Activated T-helper 1 cell treated with Interleukin-2 at 50 U/mL for 16 hours (primary cell): ENCODE measurements at places on chromosomes 7 and 10.

DNA sequence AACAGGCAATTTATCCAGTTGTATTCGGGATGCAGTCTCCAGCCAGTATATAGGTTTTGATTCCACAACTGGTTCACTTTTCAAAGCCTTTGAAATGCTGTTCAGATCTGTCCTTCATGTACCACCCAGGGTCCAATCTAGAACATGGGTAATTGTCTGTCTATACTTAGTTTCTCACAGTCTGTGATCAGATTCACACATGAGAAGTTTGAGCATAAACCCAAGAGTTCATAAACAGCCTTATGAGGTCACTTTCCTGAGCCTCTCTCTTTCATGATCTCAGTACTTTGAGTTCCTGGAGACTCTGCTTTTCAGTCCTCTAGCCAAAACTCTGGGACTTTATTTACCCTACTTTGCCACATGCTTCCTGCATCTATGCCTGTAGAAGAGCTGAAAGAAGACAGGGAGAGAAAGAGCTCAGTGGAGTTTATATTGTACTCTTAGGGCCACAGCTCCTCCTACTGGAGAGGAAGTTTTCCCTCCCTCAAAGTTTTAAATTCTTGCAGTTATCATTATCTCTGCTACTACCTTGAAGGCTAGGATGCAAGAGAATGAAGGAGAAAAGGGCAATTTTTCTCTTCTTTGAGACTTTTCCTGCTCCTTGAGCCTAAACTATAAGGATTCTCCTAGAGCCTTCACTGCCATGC, 172.0 kb downstream of the ZEB1 start:
- no peak for DNase-seq

GRCh38 chr7:151920488-151920887, 35.8 kb upstream of the GALNTL5 start:
- no peak for DNase-seq

GRCh38 chr7:14305233-14305866, 315.9 kb upstream of the ETV1 start:
- DNase-seq, result no peak

DNA sequence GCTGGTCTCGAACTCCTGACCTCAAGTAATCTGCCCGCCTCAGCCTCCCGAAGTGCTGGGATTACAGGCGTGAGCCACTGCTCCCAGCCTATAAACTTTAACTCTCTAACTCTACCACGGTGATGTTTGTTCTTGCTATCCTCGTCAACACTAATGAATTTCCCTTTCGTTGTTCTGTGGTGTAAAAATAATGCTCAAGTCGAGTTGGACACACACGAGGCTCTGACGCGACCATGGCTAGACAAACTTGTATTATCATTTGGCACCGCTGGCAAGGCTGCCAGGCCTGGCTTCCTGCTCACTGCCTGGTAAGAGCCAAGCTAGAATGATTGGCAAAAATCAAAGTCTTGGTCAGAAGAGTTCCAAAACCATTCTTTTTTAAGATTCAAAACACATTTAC, 167.0 kb upstream of the KLF6 start:
- DNase-seq, result no peak

DNA sequence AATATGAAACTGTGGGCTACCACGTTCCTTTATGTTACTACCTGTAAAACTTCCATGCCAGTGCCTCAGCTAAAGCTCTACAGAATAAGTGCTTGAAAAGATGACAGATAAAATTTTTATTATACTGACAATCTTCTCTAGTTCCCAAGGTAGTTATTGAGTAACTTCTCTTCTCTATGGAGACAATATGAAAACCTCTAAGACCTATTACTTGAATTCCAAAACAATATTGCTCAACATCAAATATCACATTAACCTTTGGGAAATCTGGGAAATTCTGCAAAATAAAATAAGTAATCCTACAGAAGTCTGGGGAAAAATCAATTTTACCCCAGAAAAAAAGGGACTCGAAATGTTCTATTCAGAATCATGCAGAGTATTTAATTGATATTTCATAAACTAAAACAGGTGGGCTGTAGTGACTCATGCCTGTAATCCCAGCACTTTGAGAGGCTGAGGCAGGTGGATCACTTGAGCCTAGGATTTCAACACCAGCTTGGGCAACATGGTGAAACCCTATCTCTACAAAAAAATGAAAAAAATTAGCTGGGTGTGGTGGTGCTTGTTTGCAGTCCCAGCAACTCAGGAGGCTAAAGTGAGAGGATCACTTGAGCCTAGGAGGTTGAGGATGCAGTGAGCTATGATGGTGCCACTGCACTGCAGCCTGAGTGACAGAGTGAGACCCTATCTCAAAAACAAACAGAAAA, 23.8 kb upstream of the ANK3 start:
- DNase-seq, result no peak

- DNase-seq, result no peak
Measured at GRCh38 chr7:108623220-108623619, 53.5 kb downstream of the DNAJB9 start.

- peak; percentile 41 for DNase-seq
Measured at GRCh38 chr10:80465839-80466590, 11.9 kb downstream of the TSPAN14 start.

DNA sequence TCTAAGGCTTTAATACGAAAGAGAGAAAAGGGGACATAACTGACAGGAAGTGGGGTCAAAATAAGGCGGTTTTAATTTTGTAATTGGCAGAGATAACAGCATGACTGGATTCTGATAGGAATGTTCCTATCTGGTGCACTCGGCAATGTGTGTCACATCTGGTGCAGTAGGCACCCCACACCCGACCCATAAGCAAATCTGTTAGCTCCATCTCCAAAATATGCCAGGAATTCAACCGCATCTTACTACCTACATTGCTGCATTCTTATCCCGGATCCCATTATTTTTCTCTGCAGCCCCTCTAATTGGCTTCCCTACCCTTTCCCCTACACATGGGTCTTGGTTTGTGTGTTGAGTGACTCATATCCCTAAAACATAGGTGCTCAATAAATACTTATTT, 19.1 kb upstream of the GALNT11 start:
- no peak for DNase-seq

- DNase-seq, result no peak
Measured at GRCh38 chr10:49647985-49648795, 31.3 kb upstream of the C10orf53 start.

- DNase-seq, result no peak
Measured at GRCh38 chr10:48577158-48577557, 27.7 kb downstream of the ARHGAP22 start.

GRCh38 chr10:133144771-133145170, 15.2 kb upstream of the KNDC1 start:
- no peak for DNase-seq

GRCh38 chr7:37341033-37341630, 107.5 kb downstream of the ELMO1 start:
- no peak for DNase-seq

DNA sequence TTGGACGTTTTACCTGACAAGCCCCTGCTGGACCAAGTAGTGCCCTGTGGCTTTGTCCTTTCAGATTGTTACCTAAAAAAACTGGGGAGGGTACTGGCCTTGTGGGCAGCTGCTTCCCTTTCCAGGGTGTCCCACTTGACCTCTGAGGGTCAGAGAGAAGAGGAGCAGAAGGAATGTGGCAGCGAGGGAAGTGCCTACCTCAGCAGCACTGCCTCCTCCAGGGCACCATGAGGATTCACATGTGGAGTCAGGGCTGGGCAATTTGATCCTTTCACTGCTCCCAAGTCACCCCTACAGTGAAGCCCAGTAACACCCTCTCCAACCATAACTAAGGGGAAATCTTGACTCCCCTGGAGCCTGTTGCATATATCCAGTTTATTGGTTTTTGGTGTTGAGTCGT, 64.6 kb downstream of the ITGB1 start:
- no peak for DNase-seq

GRCh38 chr7:122304319-122304975, at the start of gene FEZF1:
Gene FEZF1 (minus strand): TSS chr7:122304750. CDS start chr7:122304437, 313 bp downstream.
- DNase-seq, result no peak

DNA sequence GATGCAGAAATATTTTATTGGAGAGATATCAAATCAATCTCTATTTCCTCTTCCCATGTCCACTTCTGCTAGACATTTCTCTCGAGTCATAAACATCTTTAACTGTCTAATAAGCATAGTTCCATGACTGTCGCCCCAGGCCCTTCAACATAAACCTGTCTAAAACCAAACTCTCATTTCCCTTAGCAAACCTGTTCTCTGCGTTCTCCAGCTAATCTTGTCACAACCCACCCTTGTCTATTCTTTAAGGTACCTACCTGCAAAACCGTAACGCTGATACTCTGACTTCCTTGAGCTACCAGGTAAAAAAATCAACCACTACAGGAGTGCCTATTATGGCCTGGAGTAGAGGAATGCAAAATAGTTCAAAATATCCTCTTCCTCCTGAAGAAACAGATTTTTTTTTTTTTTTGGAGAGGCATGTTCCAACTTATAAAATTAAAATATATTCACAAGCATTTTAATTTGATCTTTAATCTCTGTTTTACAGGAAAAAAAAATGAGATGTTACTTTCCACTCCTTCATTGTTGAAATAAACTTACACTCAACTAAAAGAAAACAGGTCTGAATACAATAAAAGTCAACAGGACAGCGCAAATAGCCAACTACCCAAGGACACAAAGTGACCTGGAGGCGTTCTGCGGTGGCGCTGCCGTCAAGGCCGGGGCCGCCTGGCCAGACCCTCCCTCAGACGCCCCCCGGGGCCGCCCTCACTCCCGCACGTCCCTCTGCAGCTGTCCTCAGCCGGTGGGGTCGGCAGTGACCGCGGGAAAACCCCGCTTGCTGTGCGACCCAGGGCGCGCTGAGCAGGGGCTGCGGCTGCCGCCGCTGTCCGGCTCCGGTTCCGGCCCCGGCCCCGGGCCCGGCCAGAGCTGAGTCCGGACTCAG, 765 bp downstream of the SLC25A40 start:
- peak; percentile 5 for DNase-seq

DNA sequence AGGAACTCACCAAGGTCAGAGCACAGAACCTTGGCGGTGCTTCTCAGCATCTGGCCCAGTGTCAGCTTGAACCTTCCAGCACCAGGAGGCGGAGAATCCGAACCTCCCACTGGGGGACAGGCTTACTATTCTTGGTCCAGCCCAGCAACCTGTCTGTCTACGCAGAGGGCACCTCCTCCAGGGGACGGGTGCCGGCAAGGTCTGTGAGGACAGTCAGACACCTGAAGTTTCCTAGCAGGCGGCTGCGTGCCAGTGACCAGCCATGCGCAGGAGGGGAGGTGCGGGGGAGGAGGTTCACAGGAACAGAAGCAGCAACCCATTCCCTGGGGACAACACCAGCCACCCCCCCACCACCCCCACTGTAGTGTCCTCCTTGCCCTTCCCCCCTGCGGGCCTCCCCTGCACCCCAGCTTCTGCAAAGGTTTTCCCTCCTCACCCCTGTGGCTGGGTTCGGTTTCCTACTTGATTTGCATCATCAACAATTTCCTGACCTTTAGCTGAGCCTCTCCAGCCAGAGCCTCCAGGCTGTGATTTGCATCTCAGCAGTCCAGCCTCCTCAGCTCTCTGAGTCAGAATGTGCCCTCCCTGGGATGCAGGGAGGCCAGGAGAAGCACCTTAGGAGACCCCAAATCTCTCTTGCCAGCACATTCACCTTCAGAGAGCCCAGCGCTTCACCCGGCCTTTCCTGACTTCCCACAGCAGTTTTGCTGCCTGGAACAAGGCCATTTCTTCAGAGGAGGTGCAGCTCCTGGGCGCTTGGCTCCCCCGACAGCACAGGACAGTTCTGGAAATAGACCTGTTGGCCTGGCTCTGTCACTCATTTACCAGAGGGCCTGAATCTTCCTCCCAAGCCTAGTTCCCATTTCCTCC, 107.5 kb upstream of the NPS start:
- DNase-seq, result no peak

GRCh38 chr7:16067711-16068110, 353.6 kb downstream of the CRPPA start:
- no peak for DNase-seq

DNA sequence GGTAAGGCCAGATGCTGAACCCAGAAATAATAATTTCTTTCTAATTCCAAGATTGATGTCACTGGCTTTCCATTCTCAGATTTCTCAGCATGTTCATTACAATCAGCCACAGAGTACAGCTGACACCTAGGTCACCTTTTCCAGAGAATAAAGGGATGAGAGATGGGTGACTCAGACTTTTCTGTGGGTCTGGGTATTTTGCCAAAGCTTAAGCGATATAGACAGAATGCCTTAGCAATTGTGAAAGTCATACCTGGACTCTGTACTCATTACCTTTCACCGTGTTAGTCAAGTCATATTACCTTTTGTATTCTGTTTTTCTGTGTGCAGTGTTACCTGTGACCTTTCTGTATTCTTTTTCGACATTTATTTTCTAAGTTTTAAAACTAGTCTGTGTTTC, 10.6 kb upstream of the PRTFDC1 start:
- no peak for DNase-seq

- no peak for DNase-seq
Measured at GRCh38 chr10:35774109-35774508, 132.0 kb upstream of the FZD8 start.

GRCh38 chr10:63561341-63561740, 40.1 kb downstream of the REEP3 start:
- no peak for DNase-seq

DNA sequence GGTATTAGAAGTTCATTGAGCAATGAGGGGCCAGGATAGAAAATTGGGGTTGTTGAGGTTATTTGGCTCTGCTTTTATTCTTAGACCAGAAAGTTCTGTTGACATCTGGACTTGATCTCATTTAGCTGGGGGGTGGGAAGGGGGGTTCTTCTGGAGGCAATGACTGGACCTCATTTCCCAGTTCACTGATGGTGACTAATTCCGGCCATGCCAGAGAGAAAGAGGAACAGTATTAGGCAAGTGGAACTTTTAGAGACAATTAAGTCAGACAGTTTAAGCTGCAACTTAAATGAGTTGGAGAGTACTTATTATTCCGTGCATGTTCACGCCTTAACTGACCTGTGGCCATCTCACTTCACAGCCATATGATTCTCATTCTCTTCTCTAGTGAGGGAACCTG, 512.5 kb downstream of the REEP3 start:
- DNase-seq, result no peak

DNA sequence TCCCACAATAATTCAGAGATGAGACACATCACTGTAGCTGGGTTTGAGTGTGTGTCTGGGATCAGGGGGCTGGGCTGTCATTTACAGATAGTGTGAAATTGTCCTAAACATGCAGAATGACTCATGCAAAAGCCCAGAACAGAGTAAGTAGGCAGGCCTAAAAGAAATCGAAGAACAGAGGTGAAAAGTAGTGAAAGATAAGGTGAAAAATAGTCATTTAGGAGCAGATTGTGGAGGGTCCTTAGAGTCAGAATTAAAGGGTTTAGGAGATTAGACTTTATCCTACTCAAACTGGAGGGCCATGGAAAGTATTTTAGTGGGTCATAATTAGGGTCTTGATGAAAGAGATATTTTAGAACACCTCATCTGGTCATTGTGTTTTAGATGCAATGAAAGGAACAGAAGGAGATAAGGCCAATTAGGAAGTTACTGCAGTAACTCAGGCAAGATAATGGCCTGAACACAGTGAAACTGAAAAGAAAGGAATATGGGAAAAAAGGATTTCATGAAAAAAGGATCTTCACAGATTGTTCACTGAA, 58.3 kb upstream of the NEBL start:
- no peak for DNase-seq

DNA sequence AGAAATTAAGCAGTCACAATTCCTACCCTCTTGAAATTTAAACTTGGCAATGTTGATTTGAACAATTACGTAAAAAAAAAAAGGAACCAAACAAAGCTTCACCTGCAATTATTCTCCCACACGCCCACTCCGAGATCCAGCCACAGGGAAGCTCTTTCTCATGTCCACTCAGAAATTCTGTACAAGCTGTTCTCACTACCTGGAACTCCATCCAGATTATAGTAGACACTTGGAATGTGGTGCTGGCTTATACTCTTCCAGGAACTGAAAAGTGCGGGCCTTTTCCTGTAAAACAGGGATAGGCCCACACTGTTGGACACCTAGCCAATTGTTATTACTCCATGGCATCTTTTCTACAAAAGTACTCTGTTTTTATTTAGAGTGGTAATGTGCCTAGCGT, 20.3 kb upstream of the TOMM7 start:
- no peak for DNase-seq
